ENCODE measurements at places on chromosomes 1 and 21.

- DNase-seq = no peak
These were observed 22.8 kb upstream of the LRRC38 start for GRCh38 chr1:13536571-13536970.

DNA sequence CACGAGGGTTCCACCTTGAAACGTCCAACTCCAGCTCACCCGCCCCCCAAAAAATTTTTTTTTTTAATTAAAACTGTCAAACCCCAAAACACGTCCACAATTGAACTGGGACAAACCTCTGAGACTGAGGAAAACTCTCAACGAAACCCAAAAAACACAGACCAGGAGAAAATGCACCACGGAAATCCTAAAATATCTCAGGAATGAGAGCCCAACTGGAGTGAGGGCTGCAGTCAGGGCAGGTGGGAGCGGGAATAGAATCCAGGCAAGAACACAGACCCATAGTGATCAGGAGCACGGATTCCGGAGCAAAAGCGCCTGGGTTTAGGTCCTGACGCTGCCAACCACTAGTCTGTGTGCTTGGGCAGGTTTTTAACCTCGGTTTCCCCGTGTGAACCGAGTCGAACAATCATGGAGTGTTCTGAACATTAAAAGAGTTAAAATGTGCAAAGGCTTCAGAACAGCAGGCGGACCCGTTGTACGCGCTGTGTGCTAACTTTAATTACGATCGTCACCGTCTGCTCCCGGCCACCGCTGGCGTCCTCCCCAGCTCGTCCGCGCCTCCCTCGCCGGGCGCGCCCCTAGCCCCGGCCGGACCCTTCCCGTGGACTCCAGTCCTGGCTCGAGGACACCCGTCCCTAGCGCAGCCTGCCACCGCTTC, 624 bp downstream of the ARHGAP29 start:
- DNase-seq = no peak

- DNase-seq = no peak
These were observed 876 bp downstream of the RAB29 start for GRCh38 chr1:205774198-205775014.

- peak; percentile 49 for DNase-seq
These were observed at the start of gene ZFP69 for GRCh38 chr1:40476924-40477677. ZFP69 (plus strand) TSS chr1:40477290; CDS start chr1:40479362, 2,072 bp downstream.

GRCh38 chr1:236938760-236939159, 65.5 kb downstream of the MT1HL1 start:
- peak; percentile 41 for DNase-seq

Measured in anterior cingulate cortex (tissue), 58 donors.